T47D (cell line): ENCODE measurements at places on chromosomes 11 and 22.
A peak's percentile ranks its signal among the peaks of the same experiment; 100 is the strongest.

DNA sequence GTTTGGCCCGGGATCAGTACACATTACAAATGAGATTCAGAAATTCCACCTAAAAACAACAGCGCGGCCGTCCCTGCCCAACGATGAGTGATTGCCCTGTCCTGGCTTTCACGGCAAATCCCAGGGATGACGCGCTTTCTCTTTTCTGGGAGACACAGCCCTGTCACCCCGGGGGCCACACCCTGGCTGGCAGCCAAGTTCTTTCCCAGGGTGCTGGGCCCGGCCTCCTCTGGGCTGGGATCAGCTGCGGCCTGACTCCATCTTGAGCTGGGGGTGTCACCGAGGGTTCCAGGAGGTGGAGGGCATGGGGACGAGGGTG lies 82.7 kb downstream of the FBLN1 start:
- DNase-seq = no peak

DNA sequence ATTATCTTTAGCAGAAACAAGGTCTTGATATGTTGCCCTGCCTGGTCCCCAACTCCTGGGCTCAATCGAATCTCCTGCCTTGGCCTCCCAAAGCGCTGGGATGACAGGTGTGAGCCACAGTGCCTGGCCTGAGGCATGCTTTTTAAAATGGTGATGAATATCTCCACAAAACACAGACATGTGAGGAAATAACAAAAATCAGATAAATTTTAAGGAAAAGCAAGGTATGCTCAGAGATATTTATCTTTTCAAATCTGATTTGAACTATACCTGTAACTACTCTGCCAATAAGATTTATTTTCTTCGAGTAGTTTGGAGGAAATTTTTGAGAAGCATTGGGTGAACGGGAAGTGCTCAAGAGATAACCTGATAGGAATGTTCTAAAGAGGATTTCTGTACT lies 35.9 kb upstream of the MMP20 start:
- DNase-seq = peak; percentile 82

DNA sequence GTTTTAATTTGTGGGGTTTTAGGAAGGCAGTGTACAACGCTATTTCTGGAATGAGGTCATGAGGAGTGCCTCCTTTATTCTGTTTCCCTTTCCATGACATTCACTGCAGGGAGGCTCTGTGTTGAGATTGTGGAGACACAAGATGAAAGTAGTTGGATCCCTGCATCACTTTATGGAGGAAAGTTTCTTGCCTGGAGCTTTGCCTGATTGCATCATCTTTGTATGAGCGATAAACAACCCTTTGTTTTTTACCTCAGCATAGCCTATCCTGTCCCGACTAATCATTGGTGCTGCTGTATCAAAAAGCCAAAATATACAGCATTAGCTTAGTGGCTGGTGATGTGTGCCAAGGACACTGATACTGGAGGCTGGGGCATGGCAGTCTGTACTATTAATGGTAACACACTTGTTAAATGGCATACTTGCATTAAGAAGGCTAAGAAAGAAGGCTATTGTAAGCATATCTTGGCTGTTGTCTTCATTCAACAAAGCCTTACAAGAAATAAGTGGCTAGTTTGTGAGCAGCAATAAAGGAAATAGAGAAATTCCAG lies 31.2 kb upstream of the SLC5A4 start:
- no peak for DNase-seq

- no peak for DNase-seq
Measured at GRCh38 chr22:19181786-19182471, 3.4 kb upstream of the SLC25A1 start.

- no peak for DNase-seq
Measured at GRCh38 chr22:24433828-24434470, 6.5 kb downstream of the ADORA2A start.

DNA sequence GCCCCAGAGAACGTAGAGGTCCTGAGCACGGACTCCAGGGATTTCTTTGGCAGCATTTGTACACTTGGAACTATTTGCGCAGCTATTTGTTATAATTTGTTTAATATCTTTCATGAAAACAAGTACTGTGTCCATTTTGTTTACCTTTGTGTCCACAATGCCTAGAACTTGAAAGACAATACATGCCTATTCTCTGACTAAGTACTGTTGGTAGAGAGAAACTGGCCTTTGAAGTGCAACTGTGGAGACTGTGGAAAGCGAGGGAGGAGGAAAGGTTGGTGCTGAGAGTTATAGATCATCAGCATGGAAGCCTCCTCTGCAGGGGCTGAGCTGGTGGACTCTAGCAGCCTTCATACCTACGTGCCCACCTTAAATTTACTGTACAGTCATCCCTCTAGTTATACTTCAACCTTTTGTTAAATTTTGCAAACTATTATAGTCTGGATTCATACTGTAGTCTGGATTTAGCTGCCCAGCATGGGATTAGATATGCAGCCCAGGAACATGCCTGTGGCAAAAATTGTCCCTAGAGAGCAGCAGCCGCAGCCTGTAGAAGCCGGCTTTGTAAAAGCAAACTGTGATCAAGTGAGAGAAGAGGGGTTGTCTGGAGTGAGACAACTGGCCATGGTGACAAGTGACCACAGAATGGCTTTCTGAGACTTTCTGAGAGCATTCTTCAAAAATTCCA lies 24.2 kb upstream of the YAP1 start:
- peak; percentile 14 for DNase-seq
